Kasumi-1 (cell line): ENCODE measurements at places on chromosomes 5 and 9.

DNA sequence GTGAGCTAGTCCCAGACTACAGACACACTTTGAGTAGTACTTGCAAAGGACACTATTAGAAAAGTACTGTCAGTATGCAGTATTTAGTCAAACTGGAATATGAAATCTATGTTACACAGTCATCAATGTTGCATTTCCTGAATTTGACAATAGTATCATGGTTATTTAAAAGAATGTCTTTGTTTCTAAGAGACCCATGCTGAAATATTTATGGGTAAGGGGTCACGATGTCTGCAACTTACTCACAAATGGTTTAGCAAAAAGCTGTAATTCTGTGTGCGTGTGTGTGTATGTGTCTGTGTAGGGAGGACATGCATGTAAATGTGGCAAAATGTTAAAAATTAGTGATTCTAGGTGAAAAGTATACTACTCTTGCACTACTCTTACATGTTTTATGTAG is 105.6 kb downstream of the GOLPH3 start:
- no peak for DNase-seq

DNA sequence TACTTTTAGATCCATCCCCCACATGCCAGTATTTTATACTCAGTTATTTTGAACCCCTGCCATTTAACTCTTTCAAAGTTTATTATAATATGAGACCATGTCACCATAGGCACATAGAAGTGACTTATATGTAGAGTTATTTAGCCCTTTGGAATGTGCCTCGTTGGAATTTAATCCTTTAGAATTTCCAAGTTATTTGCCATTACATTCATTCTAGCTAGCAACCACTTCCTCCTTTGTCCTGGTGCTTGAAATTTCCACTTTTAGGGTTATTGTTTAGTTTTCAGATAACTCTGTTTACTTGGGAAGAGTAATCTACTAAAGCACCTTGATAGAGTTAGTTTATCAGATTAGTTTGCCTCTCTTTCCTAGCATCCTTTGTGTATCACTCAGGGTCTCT is 82.8 kb upstream of the TLE1 start:
- no peak for DNase-seq

DNA sequence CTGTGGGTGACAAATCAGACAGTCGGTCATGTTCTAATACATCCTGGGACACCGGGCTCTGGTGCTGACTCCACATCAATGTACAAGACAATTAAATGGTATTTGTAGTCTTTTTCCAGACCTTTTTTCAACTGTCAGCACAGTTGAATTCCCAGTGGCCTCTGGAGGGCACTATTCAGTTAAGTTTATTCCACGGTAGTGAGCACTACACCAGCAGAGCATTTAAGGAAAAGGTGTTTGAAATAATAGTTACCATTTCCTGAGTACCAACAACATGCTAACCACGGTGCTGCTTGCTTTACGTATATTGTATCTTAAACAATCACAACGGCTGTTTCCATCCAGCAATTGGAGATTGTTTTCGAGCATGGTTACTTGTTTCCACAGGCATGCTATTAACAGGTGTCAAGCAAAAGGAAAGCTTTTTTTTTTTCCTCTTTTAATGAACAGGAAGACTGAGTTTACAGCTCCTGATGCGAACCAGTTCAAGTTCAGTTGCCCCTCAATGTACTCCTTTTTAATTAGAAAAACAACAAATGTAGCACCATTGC is 186.7 kb downstream of the PDZD2 start:
- peak; percentile 63 for DNase-seq

DNA sequence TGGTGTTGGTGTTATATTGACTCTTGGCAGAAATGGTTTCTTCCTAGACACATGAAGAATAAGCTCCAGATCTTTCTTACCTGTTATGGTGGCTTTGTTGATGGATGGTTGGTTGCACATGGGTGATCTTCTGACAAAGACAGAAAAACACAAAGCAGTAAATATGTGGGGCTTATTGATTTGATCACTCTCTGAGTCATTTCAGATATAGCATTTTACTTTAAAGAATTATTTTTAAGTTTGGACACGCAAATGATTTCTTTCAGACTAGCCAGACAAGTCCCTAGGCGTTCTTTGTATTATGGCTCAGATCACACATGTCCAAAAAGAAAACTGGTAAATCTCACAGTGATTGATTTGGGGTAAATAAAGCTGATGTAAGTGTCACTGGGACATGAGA is 597.6 kb downstream of the RAB3C start:
- DNase-seq, result no peak

DNA sequence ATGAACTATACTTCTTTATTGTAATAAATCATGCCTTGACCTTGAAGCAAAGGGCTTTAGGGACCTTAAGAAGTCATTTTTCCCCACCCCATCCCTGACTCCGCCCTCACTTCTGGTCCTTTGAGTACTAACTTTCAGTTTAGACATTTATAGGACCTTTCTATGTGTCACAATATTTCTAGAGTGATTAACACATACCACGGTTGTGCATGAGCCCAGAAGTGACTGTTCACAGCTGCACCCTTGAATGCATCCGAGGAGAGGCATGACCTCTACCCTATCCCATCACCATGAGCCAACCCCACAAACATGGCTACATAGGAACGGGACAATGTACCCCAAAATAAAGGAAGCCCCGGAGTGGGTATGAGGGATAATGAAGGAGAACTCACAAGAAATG is 160.3 kb downstream of the HSD17B3 start:
- DNase-seq, result no peak

DNA sequence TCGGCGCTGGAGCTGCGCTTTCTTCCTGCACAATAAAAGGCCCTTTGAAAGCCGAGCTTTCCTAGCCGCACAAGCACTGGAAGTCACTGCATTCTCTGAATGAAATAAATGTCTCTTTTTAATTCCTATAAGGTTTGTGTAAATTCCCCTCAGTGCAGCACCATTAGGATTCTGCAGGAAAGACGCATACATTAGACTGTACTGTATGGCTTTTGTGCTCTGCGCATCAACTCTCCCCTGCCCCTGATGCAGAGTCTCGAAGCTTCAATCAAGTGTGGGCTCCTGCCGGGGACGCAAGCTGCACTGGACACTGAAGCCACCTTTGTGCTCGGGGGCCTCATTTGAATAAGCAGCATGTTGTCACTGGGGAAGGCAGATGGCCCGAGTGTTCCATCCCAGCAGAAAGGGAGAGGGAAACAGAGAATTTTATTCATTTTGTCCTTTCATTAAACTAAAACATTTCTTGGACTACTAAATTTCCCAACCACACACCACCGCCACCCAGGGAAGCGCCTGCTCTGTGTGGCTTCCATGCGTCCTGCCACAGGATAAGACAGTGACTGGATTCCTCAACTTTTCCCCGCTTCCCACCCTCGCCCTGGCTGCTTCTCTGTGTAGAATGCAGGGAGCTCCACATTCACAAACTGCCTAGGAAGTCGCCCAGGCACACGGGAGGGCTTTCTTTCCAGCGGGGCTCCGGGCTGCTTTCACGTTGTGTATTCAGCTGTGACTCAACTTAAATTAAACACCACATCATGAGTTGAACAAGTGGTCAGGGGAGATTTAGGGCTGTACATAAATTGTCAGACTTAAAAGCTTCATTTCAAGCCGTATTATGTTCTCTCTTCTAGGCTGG is 635.4 kb downstream of the IRX1 start:
- DNase-seq, result no peak

- DNase-seq, result no peak
Measured at GRCh38 chr5:138743484-138743883, 9.7 kb upstream of the CTNNA1 start.

GRCh38 chr5:105414067-105414466 is 1851.5 kb upstream of the NUDT12 start:
- DNase-seq, result no peak

DNA sequence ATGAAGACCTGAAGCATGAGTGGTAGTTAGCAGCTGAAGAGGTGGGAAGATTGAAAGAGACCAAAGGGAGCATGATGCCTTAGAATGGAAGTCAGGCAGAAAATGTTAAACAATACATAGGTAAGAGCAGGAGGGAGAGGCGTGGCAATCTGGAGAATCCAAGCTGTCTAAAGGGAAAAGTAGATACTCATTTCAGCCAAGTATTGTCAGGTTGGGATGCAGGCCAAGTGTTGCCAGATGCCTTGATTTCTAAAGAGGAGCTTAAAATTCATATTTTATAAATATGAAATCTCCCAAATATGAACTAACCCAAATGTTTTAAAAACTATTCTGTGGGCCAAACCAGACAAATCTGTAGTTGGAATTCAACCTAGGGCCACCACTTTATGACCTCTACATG is 4.2 kb downstream of the PAM start:
- DNase-seq, result no peak

- no peak for DNase-seq
Measured at GRCh38 chr5:123438244-123438643, 15.0 kb upstream of the CEP120 start.

DNA sequence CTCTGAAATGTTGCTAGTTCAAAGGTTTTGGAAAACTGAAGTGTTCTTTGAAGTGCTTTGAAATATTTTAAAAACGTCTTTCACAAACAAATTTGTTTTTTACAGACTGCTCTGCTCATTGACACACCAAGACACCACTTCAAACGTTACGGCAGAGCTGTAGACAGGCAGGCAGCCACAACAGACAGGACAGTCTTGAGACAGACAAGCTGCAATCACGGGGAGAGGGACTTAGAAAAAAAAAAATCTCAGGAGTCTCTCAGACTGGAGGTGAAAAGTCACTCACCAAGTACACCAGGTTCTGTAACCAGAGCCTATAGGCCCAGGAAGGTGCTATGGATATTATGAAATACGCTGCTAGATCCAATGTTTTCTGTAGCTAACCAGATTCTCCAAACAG is 135.4 kb downstream of the ISL1 start:
- no peak for DNase-seq

DNA sequence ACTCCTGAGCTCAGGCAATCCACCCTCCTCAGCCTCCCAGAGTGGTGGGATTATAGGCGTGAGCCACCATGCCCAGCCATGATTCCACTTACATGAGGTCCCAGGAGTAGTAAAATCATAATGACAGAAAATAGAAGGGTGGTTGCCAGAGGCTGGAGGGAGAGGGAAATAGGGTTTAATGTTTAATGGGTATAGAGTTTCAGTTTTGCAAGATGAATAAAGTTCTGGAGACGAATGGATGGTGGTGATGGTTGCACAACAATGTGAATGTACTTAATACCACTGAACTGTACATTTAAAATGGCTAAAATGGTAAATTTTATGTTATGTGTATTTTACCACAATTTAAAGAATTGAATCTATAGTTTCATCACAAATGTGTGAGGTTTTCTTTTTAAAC is 146.5 kb upstream of the ABCA1 start:
- no peak for DNase-seq

- DNase-seq, result peak; percentile 65
Measured at GRCh38 chr5:176533894-176534611, 3.1 kb downstream of the RNF44 start.

GRCh38 chr5:133398646-133399101 is 213.7 kb downstream of the FSTL4 start:
- no peak for DNase-seq

DNA sequence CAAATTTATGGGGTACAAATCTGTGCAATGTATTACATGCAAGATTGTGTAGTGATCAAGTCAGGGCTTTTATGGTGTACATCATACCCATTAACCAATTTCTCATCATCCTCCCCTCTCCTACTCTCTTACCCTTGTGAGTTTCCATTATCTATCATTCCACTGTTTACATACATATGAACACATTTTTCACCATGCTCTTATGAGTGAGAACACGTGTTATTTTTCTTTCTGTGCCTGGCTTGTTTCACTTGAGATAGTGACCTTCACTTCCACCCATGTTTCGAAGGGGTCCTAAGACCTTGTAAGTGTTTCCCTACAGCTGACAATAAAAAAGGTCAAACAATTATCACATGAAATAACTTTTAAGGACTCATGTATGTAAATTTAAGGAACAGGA is 281.7 kb upstream of the CD180 start:
- no peak for DNase-seq

- no peak for DNase-seq
Measured at GRCh38 chr9:112605518-112605917, 112.4 kb downstream of the INIP start.

DNA sequence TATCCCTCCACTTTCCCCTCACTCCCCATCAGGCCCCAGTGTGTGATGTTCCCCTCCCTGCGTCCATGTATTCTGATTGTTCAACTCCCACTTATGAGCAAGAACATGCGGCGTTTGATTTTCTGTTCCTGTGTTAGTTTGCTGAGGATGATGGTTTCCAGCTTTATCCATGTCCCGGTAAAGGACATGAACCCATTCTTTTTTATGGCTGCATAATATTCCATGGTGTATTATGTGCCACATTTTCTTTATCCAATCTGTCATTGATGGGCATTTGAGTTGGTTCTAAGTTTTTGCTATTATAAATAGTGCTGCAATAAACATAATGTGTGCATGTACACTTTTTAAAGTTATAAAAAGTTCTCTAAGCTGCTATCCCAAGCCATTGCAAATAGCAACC is 75.6 kb downstream of the ERBIN start:
- no peak for DNase-seq

DNA sequence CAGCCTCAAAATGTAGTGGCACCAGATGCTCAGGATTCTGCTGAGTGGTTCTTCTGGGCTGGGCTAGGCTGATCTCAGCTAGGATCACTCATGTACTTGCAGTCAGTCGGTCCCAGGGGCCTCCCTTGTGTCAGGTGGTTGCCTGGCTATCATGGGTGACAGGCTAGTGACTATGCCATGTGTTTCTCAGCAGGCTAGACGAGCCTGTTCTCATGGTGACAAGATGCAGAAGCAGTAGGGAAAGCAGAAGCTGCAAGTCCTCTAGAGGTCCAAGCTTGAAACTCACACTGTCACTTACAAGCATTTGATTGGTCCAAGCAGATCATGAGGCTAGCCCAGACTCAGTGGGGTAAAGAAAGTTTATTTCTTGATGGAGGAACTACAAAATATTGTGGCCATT is 15.2 kb upstream of the KCNMB1 start:
- DNase-seq, result peak; percentile 86
